ENCODE measurements at places on chromosomes 1 and 21.

- no peak for DNase-seq
Measured at GRCh38 chr1:116373431-116374352, 648 bp downstream of the ATP1A1 start.

DNA sequence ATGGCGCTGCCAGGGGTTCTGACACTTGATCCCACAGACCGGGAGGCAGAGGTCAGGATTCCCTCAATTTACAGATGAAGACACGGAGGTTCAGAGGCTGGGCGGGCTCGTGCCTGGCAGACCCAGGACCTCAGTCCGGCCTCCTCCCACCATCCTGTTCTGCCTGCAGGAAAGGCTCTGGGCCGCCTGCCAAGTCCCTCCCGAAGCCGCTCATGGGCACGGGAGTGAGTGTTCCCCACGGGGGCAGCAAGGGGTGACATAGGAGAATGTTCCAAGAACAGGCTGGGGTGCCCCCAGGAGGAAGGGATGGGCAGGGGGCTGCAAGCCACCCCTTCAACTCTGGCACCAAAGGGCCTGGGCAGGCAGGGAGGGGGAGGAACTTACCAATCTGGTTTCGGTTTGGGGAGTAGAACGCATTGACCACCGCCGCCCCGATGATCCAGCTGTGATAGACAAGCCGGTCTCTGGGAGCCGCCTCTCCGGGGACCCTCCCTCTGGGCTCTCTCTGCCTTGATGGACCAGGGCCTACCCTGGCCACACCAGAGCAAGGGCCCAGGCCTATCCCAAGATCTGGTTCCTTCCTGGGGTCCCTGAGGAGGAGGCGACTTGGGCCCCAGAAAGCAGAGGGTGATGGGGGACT is 7.5 kb downstream of the PRXL2B start:
- no peak for DNase-seq

DNA sequence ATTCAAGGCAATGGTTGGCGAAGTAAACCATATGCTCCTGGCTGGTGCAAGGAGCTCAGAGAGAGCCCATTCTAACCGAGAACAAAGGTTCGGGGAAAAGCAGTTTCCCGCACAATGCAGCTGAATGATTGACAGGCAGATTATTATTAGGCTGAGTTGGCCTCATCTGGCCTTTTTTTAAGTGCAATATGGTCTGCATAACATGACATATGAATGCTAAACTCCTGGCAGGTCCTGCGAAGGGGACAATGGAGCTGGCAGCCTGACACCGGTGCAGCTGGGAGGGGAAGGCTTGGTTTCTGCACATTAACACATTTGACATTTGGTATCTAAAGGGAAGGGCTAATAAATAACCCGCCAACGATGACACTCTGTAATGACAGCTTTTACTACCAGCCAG is 92.0 kb downstream of the MIS18A start:
- no peak for DNase-seq

- DNase-seq, result no peak
Measured at GRCh38 chr1:223000632-223001031, 142.4 kb downstream of the TLR5 start.

DNA sequence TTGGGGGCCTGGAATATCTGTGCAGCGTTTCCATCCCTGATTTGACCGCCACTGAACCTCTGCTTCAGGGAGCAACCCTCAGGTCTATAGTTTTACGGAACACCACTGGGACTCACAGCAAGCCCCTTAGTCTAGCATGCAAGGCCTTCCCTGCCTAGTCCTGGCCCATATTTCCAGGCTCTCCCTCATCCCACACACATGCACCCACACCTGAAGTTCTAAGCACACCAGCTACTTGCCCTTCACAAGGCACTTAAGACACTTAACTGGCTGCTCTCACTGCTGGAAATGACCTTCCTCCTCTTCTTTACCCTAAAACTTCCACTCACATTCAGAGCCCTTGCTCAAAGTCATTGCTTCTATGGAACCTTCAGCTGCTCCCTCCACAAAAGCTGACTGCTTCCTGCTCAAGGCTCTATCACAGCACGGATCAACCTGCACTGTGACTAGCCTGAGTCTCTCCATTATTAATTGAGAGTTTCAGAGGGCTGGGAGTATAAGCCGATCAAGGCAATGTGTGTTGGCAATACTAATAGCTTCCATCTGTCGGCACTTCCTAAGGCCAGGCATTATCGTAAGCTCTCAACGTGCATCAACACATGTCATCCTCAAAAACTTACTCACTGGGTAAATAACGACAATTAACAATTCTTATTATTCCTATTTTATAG is 84.3 kb downstream of the RRAGC start:
- no peak for DNase-seq

DNA sequence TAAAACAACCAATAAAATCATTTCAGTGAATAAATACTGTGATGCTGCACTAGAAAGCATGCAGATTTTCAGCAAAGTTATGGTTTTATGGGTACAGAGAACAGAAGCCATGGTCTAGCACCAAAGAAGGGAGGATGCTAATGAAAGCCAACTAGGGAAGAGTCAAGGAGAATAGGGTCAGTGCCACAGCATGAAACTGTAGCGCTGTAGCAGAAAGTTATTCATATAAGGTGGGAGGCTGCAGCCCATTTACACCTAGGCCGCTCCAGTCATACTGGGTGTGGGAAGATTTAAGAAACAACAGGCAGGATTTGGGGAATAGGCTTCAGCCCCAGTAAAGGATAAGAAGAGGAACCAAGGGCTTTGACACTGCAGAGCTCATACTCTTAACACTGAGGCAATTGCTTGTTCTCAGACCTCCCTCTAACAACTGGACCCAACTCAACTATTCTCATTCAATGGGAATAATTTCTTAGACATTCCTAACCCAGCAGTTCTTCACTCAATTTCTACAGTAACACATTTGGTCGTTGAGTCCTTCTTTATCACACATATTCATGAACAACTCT is 4.4 kb downstream of the IFI16 start:
- no peak for DNase-seq

DNA sequence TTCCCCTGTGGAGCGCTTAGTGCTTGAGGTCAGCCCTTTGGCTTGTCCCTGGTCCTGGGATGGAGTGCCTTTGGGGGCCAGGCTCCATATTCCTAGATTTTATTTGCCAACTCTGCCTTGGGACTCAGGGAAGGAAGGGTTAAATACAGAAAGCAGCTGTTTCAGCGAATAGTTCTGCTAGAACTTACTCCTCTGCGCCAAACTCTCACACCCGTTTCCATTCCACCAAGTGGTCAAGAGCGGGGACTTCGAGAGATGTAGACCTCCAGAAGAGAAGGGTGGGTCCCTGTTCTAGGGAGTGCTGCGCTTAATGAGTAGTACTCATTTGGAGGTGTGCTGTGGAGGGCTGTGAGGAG is 704 bp upstream of the TOMM40L start:
- DNase-seq, result no peak

DNA sequence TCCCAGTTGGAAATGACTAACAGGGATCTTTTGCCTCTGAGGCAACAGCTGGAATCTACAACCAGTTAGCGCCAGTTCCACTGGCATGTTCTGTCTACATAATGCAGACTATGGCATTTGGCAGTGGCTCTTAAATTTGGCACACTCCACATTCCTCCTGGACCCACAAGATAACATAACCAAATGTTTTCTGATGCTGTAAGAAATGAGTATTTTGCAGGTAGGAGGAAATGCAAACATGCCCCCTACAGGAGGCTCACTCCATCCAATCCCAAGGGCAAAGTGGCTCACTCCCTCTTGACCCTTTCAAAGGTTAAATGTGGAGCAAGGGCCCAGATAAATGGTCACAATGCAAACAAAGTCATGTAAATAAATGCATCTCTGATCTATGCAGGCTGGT is 129.2 kb upstream of the PROX1 start:
- DNase-seq, result no peak

DNA sequence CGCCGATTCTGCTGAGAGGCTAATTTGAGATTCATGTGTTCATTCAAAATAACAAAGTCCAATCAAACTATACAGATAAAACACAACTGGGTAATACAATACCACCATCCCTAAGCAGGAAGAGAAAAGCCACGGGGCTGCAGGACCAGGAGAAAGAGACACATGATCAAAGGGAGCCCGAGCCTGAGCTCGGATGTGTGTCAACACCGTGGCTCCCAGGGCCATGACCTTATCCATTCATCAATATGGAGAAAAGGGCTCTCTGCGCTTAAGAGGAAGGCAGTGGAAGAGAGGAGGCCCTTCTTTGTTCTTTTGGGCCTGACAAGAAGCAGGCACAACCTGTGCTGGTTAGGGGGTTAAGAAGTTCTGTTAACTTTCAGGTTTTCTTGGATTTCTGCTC is 56.7 kb downstream of the HUNK start:
- DNase-seq, result no peak

GRCh38 chr1:234515821-234516241 is 36.9 kb upstream of the TARBP1 start:
- DNase-seq, result no peak

- DNase-seq, result no peak
Measured at GRCh38 chr1:53339736-53340635, 12.1 kb upstream of the LRP8 start.

- no peak for DNase-seq
Measured at GRCh38 chr1:118326960-118327629, 142.1 kb upstream of the SPAG17 start.

- DNase-seq, result no peak
Measured at GRCh38 chr1:50193002-50193401, 84.3 kb downstream of the ELAVL4 start.

DNA sequence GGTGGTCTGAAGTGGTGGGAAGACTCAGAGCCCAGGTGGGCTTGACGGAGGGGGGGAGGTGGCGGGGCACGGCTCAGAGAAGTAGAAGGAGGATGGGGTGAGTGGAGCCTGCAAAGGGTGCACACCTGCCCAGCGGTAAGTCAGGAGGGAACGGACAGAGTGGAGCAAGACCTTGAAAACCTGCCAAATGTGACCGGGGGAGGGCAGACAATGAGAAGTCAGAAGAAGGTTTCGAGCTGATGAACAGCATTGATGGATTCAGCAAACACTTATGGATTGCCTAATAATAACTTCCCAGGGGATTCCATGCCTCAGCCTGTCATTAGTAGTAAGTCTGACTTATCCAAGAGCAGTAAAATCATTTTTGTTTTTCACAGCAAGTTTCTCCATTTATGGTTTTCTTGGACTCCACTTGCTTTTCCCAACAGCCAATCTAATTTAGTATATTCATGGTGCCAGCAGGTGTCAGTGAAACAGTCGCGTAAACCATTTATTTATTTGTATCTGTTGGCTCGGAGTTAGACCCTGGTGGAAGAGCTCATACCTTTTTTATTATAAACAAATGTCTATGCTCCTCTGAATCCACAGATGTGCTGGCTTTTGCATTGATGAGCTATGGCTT is 279.1 kb downstream of the PCP4 start:
- no peak for DNase-seq

DNA sequence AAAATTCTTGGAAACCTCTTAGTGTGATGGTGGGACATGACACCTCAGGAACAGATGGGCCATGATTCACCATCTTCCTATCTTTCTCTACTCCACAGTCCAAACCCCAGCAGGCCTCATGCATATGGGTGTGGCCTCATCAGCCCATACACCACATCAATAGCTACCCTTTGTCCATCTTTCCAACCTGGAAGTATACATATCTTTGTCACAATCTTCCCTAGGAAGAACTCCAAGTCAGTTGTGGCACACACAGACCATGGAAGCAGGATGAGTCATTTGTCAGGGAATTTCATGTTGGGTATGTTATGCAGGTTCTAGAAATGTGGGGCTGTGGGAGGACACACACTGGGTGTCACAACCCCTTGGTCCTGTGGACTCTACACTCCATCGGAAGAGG is 30.5 kb upstream of the CLCA4 start:
- no peak for DNase-seq

DNA sequence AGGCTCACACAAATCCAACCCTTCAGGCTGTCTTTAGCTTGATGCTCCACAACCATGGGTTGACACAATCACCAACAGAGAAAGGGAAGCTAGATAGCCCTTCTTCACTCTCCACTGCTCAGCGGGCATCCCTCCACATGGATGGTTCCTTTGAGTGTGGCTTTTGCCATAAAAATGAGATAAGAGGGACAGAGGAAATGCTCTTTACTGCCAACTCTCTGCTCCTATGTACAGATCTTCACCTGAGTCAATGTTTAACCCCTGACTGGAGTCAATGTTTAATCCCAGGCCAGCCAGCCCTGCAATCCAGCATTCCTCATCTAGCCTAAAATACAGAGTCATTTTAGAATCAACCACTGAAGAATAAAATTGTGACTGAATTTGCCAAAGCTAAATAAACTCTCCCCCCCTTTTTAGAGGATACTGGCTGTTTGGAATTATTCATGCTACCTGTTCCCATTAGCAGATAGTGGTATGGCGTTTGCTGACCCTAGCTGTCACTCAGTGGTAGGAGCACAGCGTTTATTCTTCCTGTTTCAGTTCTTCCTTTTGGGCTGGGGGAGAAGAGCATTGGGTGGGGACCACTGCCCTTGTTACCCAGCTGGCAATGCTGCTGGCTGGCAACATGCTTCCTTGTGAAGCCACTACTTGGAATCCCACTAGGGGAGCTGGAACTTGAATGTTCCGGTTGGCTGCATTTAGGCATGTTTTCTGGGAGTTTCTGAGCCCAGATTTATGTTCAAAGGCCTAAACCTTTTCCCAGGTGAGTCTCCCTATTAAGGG is 5.2 kb upstream of the PIGR start:
- no peak for DNase-seq

GRCh38 chr1:243597383-243597782 is 252.7 kb downstream of the AKT3 start:
- no peak for DNase-seq

DNA sequence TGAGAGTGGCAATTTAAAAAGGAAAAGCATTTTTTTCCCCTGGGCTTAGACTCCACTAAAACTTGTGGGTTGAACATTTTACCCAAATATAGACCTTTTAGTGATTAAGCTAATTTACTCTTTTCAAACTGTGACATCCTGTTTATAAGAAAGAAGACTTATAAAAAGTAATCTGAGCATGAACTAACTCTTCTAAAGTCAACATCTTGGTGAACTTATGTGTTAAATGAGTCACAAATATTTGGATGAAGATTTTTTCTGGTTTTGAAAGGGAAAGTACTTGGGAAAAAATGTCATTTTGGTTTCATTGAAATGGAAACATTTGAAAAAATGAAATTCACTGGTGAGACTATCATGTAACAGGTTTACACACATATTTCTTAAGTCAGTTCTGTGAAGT is 109.8 kb downstream of the KCNK2 start:
- DNase-seq, result no peak

GRCh38 chr1:101154547-101154946 is 82.3 kb upstream of the S1PR1 start:
- no peak for DNase-seq

DNA sequence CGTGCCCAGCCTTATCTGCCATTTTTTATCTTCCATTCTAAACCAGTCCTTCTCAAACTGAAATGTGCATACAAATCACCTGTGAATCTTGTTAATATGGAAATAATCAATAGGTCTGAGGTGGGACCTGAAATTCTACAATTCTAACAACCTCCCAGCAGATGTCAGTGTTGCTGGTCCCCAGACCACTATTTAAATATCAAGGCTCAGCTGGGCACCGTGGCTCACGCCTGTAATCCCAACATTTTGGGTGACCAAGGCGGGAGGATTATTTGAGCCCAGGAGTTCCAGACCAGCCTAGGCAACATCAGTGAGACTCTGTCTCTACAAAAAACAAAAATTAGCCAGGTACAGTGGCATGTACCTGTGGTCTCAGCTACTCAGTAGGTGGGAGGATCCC is 4.1 kb downstream of the UQCRHL start:
- DNase-seq, result no peak

GRCh38 chr1:154553056-154554030 is 5.1 kb downstream of the UBE2Q1 start:
- no peak for DNase-seq

GRCh38 chr1:212606395-212607205 is 2.0 kb upstream of the ATF3 start:
- DNase-seq, result no peak
